ENCODE measurements at places on chromosomes 7 and 10.

GRCh38 chr7:115356139-115356746 lies 434.3 kb downstream of the MDFIC start:
- no peak for DNase-seq

- DNase-seq, result no peak
These were observed 249.8 kb upstream of the HPS1 start for GRCh38 chr10:98696516-98696915.

DNA sequence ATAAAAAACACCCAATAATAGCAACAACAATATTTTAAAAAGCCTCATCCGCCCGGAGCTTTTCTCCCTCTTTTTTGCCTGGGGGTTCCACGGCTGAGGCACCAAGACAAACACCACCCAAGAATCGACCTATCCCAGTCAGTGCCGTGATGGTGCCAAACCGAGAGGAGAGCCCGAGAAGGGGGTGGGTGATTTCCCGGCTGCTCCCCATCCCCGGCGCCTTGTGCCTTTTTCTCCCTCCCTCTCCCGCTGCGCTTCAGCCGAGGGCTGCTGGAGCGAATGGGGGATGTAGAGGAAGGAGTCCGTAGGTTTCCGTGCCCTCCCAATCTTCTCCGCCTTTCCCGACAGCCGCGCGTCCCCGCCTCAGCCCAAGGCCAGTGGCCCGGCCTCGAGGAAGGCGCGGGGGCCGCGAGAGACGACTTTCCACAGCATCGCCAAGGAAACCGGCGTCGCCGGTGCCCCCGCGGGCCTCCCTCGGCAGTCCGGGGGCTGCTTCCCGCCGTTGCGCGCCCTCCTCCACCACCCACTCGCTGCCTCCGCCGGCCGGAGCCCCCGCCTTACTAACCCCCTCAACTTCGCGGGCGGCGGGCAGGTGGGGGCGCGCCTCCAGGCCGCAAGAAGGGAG lies 1.3 kb downstream of the EGR2 start:
- DNase-seq, result no peak

DNA sequence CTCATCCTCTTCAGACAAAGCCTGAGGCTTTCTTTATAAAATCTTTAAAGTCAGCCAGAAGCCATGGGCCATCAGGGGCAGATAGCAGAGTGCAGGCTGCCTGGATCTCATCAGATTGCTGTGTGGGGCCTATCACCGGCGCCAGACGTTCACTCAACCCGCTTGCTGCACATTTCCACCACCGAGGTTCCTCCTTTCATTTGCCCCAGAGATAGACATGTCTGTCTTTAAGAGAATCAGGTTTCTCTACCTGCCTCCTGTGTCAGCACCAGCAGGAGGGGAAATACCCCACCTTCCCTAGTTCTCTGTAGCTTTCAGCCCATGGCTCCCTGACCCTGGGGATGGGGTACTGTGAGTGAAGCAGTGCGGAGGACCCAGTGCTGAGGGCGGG lies 22.0 kb downstream of the SLC18A2 start:
- DNase-seq, result no peak

DNA sequence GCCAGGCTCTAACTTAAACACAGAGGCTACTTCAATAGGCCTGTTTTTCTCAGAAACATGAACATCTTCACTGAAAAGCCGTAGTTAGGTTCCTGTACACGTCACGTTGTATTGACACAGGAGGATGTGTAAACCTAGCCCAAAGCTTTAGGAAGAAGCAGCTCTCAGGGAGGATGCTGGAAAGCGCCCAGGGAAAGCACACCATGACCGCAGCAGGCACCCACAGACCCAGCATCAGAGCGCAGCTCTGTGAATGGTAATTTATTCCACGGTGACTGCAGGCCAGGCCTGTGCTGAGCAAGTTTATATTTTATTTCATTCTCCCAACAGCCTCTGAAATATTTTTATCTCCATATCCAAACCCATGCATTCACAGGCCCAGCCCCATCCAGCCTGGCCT lies 51.1 kb downstream of the ASB13 start:
- DNase-seq, result no peak

GRCh38 chr7:28070297-28071055 lies 110.1 kb downstream of the JAZF1 start:
- no peak for DNase-seq

DNA sequence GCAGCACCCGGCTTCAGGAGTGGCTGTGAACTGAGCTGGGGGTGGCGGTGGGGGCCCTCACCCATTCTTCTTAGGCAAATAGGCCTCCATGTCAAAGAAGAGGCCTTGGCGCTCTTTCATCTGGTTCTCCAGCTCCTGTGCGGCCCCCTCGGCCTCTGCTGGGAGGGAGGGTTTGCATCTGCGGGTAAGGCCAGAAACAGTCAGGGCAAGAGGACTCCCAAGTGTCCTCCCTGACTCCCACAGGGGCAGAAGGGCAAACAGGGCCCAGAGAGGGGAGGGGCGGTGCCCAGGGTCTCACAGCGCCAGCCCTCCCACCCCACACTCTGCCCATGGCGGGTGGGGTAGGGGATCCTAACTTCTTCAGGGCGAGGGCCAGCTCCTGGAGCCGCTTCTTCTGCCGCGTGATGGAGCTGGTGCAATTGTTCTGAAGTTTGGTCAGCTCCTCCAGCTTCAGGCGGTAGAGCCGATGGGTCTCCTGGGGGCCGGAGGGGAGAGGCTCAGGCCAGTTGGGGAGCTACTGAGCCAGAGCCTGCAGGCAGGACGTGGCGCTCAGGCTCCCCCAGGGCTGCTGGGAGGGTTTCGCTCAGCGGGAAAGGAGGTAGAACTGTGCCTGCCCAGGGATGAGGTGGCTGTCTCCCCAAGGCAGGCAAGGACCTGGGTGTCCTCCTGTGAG lies 2.2 kb downstream of the TMEM120A start:
- no peak for DNase-seq

DNA sequence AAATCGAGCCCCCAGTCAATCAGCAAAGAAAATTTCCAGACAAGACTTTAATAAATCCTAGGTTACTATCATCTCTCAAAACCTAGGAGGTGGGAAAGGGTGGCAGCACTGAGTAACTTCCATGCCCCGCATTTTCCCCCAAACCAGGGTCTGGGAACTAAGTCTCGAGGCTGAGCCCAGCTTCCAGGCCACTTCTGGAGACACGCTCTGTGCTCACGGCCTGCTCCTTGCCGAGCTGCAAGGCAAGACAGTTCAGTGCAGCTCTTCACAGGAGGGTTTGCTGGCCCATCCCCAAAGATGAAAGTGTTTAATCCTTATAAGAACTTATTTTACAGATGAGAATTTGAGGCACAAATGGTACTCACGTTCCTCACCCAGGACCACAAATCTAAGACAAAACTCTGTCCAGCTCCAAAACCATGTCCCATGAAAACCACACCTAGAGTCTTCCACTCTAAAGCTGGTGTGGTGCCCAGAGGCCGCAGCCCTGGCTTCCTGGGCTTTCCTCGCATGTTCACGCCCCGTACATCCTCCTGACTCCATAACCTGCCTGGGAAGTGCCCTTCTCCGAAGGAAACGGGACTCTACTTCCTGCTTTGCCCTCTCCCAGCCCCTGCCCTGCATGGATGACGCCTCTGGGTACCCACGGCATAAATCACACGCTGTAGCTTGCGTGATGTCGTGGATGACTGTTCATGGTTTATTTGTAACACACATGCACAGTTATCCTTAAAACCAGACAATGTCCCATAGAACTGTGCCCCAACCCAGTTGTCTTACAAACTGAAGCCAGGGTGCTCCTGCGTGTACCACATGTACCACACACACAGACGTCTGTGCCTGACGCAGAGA lies 201.2 kb downstream of the DIP2C start:
- no peak for DNase-seq

DNA sequence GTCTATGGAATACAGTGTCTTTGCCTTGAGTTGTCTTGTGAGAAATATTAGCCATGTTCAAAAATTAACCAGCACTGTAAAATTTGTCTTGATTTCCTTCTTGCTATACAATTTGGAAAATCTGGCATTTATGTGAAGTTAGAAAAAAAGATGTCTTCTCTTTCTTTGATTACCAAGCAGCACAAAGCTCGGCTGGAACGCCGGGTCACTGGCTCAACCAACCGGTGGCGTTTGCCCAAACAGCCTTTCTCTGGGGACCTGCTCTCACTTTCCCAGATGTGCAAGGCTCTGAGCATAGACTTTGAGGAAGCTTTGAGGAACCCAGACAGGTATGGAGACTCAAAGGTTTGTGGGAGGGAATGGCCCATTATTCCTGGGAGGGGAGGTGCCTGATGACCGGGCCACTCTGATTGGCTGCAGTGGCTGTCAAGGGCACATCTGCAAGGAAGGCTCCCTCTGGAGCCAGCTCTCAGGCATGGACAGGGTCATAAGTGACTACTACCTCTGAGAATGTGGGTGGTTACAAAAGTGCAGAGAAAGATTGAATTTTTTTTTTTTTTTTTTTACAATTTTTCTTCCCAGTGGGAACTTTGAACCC lies 5.6 kb downstream of the BTBD16 start:
- peak; percentile 38 for DNase-seq

- DNase-seq, result no peak
These were observed 47.5 kb downstream of the JAKMIP3 start for GRCh38 chr10:132113206-132113605.

- DNase-seq, result no peak
These were observed 666 bp downstream of the TMEM139 start for GRCh38 chr7:143285470-143285778.

GRCh38 chr7:43914795-43915194 lies 8.4 kb upstream of the URGCP start:
- no peak for DNase-seq

- no peak for DNase-seq
These were observed 86.1 kb upstream of the CHST15 start for GRCh38 chr10:124179308-124180043.

DNA sequence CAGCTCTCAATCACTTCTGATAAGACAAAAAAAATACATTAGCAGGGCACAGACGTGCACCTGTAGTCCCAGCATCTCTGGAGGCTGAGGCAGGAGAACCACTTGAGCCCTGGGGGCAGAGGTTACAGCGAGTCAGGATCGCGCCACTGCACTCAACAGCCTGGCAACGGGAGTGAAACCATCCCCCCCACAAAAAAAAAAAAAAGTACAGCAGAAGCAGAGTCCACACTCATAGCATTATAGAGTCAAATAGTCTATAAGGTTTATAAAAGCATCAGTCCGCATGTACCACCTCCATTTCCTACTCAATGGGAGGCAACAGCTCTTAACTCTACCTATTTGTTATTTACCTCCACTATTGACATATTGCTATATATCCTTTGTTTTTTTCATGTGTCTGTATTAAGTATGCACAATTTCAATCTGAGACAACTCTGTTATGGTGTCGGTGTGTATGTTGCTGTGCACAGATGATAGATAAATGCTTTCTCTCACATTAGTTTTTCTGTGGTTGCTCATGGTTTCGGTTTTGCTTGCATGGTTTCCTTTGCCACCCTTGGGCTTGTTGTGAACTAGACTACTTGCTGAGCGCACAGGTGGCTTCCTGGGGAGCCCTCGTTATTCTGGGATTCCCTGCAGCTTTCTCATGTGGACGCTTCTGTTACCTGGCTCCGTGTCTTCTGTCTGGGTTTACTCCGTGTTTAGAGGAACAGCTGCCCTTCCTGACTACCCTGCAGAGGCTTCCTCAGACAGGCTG lies 40.4 kb downstream of the PROSER2 start:
- no peak for DNase-seq

DNA sequence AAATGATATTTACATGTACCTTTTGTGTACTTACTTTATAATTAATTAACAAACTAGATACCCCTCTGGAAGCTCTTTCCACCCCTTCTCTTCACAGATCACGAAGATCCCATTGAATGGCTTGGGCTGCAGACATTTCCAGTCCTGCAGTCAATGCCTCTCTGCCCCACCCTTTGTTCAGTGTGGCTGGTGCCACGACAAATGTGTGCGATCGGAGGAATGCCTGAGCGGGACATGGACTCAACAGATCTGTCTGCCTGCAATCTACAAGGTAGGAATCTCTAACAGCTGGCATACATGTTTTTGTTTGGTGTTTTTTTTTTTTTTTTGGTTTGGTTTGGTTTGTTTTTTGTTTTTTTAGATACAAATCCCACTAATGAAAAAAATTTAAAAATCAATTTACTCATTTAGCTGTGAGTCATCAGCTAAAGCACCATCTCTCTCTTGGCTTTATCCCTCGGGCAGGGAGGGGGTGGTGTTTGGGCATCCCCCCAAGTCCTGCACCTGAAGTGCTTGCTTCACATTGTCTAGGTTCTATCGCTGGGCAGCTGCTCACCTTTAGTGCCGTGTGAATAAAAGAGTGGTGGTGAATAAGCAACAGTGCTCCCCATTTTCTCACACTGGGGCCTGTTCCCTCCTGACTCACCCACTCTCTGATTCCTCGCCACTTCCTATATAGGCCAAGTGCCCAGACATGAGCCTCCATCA lies 68.9 kb downstream of the MET start:
- DNase-seq, result no peak

GRCh38 chr7:21971780-21972396 lies 26.2 kb upstream of the CDCA7L start:
- DNase-seq, result no peak

GRCh38 chr10:62010366-62010765 lies 108.9 kb downstream of the ARID5B start:
- no peak for DNase-seq

- no peak for DNase-seq
These were observed 620.8 kb downstream of the AUTS2 start for GRCh38 chr7:70219061-70219460.

GRCh38 chr7:137606061-137606674 lies 240.6 kb downstream of the DGKI start:
- DNase-seq, result peak; percentile 28

- no peak for DNase-seq
These were observed 112.0 kb downstream of the PDE1C start for GRCh38 chr7:31958226-31958625.

- peak; percentile 79 for DNase-seq
These were observed 478.5 kb downstream of the KIF20B start for GRCh38 chr10:90179696-90180407.

- no peak for DNase-seq
These were observed 139.9 kb downstream of the ARL4A start for GRCh38 chr7:12827219-12827821.

DNA sequence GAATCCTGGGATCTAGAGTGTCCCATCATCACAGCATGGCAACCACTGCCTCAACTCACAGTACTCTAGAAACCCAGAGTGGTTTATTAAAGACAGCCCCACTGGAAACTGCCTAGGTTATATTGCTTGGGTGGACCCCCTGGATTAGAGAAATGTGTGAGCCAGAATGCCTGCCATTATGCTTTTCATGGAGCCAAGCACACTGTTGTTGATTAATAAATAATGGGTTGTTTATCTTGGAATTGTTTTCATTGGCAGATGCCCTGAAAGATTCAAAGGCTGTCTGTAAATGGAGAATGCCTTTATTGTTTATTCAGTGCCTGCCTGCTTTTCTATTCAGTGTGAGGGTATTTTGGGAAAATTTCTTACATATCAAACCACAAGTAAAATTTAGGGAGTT lies 52.1 kb downstream of the GNAI1 start:
- no peak for DNase-seq

GRCh38 chr7:1710936-1711335 lies 40.9 kb downstream of the ELFN1 start:
- DNase-seq, result no peak

DNA sequence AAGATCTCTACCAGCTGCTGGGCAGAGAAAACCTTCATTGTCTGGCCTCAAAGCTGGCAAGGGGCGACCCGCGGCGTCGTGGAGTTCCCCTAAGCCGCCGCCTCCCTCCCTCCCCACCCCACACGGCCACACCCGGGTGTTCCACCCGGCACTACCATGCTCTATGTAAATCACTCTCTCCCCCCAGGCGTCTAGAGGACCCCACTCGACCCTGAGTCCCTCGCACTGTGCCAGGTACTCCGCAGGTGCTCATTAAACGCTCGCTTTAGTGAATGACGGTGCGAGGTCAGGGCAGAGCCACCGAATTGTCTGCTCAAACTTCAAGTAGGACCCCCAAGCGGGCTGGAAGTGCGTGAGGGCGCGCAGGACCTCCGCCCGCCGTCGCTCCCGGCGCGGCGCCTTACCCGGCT lies 628 bp downstream of the PARP12 start:
- no peak for DNase-seq
